Left ventricle myocardium inferior (tissue), 1 donor: ENCODE measurements at places on chromosomes 7 and 10. TPM values are rescaled to one million over a fixed set of nuclear protein-coding genes. Genes with fewer than 3 reads are reported as not detected.

The EN2 gene
- total RNA-seq = 0.11 TPM

The PDE6C gene
- total RNA-seq = not detected

The TMEM270 gene
- not detected for total RNA-seq

The SCIN gene
- total RNA-seq = not detected

The ACSM6 gene
- total RNA-seq = not detected

The CFAP69 gene
- 3.8 TPM for total RNA-seq

The CTAGE8 gene
- 0.08 TPM for total RNA-seq

The GPER1 gene
- 3.0 TPM for total RNA-seq

The GIMAP5 gene
- total RNA-seq = 10.7 TPM

The CCDC201 gene
- total RNA-seq = not detected

The MLLT10 gene
- total RNA-seq = 18.7 TPM

The HOXA10 gene
- not detected for total RNA-seq

The C10orf105 gene
- total RNA-seq = 0.05 TPM

The KEL gene
- 0.38 TPM for total RNA-seq

The AQP1 gene
- 253 TPM for total RNA-seq
